Panc1 (cell line): ENCODE measurements at places on chromosomes 1 and 21. TPM values are rescaled to one million over a fixed set of nuclear protein-coding genes. Genes with fewer than 3 reads are reported as not detected.

The NASP gene
- 193 TPM for total RNA-seq

The RCC1 gene
- total RNA-seq: 61.2 TPM

The NBPF15 gene
- total RNA-seq: 68.3 TPM

The CELA3B gene
- 3.4 TPM for total RNA-seq

The FAM163A gene
- not detected for total RNA-seq

The LINGO4 gene
- not detected for total RNA-seq

The SPRR1A gene
- total RNA-seq: not detected

The TEKT2 gene
- total RNA-seq: 0.23 TPM

The PIGM gene
- total RNA-seq: 4.4 TPM

GRCh38 chr1:60035921-60036320 is 37.6 kb downstream of the C1orf87 start:
- no peak for DNase-seq

DNA sequence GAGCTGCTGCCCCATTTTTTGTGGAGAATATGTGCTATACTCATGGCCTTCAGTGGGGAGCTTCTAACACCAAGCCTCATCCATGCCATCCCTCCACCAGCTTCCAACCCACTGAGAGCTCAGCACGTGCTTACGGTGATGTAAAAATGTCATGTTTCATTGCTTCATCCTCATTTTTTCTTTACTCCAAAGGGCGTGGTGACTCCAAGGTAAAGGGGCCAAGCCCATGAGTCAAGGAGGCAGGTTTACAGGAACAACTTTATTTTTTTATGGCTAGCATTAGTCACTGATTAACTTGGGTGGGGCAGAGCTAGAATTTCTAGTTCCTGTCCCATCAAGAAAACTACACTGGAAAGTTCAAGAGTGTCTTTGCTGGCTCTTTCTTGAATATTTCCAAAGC is at the start of gene C1orf226:
Gene C1orf226 (plus strand): TSS at position 346 of the 400 bp plus-strand sequence. CDS start 174 bp downstream, outside the sequence.
- DNase-seq: no peak

GRCh38 chr1:226009650-226010044 is 10.5 kb upstream of the SDE2 start:
- no peak for DNase-seq

DNA sequence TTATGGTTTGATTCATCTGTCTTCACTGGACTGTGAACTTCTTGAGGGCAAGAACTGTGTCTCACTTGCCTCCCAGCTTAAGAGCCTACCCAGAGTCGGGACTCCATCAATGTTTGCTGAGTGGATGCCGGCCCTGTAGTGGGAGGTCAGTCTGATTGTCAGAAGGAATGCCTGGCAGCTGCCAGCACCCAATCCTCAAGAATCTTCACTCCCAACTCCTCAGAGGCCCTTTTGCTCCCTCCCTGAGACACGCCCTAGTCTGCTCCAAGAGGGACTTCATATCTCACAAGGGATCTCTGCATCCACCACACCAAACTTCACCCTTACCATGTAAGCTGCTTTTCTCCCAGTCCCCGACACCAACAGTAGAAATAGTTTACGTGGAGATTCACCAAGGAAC is 15.2 kb upstream of the KDM4A start:
- DNase-seq: no peak

DNA sequence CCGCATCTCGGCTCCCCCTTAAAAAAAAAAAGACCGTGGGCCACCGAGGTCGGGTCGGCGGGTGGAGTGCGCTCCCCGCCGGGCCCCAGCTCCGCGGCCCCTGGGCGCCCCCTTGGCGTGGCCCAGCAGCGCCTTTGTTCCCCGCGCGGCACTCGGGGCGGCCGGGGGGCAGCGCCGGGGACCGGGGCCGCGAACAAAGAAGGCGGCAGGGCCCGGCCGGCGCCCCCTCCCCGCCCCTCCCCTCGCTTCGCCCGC is 571 bp downstream of the MARCKSL1 start:
- no peak for DNase-seq

DNA sequence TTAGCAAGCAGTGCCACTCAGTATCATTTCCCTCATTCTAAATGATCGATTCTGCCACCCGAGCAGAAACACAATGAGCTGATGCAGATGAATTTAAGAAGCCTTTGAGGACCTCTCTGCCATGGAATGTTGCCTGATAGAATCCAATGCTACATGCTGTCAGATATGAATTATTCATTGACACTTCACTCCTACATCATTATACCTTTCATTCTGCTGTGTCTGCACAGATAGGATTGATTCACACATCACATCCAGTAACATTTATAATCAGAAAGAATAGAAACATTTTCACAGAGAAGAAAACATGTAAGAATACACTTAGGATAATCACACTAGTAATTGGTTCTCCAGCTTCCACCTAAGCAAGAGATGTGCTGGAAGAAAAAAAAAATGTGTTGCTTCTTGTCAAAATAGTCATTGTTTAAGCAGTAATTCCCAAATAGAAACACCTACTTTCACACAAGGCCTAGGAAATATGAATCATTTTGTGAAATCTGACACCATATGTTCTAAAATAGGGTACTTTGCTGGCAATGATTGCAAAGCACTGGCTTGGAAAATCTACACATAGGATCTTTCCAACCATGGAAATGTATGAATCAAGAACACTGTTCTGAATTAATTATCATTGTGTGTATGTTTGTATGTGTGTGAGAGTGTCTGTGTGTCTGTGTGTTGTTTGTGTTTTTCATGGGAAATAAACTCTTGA is 110.1 kb downstream of the GRIK1 start:
- DNase-seq: no peak

GRCh38 chr1:232841823-232842565 is 36.8 kb downstream of the MAP10 start:
- DNase-seq: no peak

DNA sequence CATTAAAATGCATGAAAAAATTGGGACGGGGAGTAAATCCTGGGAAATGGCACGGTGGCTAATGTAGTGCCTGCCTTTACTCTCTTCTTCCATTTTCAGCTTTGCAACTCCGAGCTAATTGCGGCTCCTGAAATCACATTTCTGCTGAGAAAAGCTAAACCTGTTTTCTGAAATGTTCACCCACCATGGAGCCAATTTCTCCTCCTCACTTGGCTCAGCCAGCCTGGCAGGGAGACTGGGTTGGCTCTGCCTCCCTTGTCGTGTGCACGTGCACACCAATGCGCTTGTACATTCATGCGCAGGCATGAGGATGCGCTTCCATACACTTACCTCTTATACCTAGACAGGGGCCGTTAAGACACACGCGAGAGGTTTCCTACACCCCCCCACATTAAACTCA is 165.4 kb downstream of the PLXNA2 start:
- no peak for DNase-seq

DNA sequence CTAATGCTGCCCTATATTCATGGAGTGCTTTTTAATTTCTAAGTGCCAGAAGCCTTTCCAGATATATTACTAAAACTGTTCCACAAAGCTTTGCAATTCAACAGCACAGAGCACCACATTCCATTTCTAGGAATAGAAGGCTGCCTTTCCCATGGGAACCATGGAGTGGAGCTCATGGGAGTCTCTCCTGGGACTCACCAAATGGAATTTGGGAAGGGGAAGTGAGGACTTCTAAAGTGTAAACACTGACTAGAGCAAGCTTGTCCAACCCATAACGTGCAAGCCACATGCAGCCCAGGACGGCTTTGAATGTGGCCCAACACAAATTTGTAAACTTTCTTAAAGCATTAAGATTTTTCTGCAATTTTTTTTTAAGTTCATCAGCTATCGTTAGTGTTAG is 190.4 kb upstream of the TNR start:
- DNase-seq: no peak

- DNase-seq: no peak
Measured at GRCh38 chr21:46057710-46058241, 40.1 kb upstream of the COL6A2 start.

- no peak for DNase-seq
Measured at GRCh38 chr1:147151244-147151643, 21.0 kb downstream of the PRKAB2 start.

- DNase-seq: no peak
Measured at GRCh38 chr1:213381572-213382084, 330.6 kb downstream of the RPS6KC1 start.

DNA sequence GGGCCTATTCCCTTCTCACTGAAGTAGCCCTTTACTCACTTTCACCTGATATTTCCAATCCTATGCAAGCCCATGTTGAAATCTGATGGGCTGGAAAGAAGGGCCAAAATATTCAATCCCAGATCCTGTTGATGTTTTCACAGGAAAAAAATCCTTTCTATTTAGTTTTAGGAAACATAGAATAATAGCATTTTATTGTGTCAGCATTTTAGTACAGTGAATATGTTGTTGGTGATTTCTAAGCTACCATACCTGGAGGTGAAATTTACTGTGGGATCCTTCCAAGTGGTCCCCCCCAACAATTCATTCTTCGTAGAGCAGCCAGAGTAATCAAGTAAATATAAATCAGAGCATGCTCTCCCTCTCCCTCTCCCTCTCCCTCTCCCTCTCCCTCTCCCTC is 3.4 kb upstream of the UBE2U start:
- DNase-seq: no peak

DNA sequence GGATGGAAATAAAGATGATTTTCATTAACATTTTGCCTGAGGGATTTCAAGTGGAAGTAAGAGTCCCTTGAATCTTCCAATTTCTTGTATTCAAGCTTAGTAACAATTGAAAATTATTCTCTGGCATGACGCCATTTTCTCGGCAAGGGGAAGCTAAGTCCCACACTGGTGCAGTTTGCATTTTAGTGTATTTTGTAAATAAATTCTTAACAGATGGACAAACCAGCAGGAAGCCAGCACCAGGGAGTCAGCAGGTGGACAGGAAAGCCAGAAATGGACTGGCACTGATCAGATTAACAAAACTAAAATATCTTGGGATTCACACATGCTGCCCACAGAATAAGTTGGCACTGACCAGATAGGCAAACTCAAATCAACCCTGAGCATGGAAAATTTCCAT is 311.3 kb downstream of the LRRIQ3 start:
- DNase-seq: no peak

DNA sequence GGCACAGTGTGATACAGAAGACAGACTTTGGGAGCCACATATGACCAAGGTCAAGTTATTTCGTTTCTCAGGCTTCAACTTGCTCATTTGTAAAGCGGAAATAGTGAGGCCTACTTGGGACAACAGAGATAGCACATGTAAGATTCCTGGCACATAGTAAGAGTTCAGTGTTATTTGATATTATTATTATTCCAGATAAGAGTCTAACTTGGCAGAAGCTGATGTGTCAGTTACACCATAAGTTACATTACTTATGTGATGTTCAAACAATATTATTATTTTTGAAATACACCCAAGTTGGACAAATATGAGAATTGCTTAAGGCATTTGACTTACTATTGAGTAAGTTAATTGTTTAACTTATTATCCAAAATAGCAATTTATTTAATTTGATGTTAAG is 10.2 kb upstream of the CYP4X1 start:
- no peak for DNase-seq

DNA sequence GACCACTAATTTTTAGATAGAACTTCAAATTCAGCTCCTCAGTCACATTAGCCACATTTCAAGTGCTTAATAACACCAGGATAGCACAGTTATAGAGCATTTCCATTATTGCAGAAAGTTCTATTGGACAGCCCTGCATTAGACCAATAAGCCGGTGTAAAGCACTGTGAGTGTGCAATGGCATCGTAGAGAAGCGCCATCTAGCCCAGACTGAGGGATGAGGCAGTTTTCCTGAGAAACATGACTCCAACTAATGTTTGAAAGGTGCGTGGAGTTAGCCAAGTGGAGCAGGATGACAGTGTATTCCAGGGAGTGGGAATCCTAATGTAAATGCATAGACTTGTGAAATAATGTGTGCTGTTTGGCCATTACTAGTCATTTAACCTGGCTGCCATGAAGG is 7.7 kb downstream of the RPE65 start:
- DNase-seq: no peak

GRCh38 chr1:166952002-166952746 is 23.2 kb downstream of the ILDR2 start:
- DNase-seq: no peak

GRCh38 chr1:36703526-36704208 is 221.0 kb upstream of the CSF3R start:
- DNase-seq: peak; percentile 53

DNA sequence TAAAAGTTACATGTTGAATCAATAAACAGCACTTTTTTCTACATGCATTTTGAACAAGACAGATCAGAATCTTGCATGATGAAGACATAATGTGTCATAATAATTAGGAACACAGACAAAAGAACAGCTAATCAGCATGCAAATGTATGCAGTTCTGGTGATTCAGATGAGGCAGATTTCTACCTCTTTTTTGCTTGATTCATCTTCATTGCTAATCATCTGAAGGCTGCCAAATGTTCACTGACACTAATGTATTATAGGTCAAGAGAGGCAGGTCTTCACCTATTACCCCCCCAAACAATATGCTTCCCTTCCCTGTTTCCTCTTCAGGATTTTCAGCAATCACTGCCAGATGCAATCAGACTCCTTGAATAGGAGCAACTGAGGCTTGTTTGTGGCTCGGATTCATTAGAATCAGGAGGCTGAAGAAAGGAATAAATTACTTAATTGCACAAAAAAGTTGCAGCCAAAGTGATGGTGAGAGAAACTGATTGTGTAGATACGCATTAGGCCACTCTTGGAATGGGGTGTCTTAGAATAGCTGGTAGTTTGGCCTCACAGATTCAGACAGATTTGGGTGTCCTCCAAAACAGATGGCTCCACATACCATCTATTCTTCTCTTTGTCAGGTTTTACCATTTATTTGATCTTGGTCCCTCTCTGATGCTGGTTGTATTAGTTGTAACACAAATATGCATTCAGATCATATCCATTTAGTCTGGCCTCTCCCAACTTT is 275.4 kb downstream of the RPS6KC1 start:
- DNase-seq: no peak

DNA sequence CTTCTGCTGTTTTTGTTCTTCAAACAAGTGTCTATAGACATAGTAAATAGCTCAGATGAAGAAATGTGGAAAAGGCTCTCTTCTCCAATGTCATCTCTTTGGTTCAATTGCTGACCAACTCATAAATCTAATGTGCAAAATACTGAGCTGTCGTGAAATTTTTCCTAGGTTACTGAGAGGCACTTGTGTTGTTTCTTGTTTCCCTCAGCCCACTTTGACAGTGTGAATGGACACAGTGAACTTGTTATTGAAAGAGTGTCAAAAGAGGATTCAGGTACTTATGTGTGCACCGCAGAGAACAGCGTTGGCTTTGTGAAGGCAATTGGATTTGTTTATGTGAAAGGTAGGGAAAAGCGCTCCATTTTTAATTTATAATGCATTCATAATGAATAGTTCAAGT is 245.3 kb downstream of the TPR start:
- no peak for DNase-seq

DNA sequence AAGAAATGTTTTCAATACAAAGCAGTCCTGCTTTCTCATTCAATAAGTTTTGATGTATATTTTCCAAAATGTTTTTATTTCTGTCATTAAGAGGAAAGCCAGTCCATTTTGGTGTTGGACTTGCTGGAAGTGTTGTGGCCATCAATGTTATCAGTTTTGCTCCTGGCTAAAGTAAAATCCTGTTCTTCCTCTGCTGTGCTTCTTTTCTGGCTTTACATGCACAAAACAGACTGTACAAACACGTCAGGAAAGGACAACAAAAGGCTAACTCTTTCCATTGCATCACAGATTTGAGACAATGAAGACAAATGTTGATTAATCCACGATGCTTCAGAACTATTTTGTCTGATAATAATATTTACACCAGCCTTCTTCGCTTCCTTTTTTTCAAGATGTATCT is 735.4 kb downstream of the LTN1 start:
- no peak for DNase-seq

- DNase-seq: no peak
Measured at GRCh38 chr1:23394181-23394580, 24.5 kb upstream of the ZNF436 start.

GRCh38 chr1:32902535-32902920 is 1.3 kb upstream of the TMEM54 start:
- DNase-seq: no peak

- DNase-seq: no peak
Measured at GRCh38 chr1:224529844-224530243, 86.3 kb upstream of the CNIH3 start.
